Cardiac muscle cell (in vitro differentiated cells and primary cell): ENCODE measurements at places on chromosomes 16 and 17. TPM values are rescaled to one million over a fixed set of nuclear protein-coding genes. Genes with fewer than 3 reads are reported as not detected.

The NPIPA2 gene
- total RNA-seq = 1.3 and 2.1 TPM in 2 replicates

- no peak for DNase-seq
Measured at GRCh38 chr16:8806272-8806983, 8.8 kb downstream of the PMM2 start.

DNA sequence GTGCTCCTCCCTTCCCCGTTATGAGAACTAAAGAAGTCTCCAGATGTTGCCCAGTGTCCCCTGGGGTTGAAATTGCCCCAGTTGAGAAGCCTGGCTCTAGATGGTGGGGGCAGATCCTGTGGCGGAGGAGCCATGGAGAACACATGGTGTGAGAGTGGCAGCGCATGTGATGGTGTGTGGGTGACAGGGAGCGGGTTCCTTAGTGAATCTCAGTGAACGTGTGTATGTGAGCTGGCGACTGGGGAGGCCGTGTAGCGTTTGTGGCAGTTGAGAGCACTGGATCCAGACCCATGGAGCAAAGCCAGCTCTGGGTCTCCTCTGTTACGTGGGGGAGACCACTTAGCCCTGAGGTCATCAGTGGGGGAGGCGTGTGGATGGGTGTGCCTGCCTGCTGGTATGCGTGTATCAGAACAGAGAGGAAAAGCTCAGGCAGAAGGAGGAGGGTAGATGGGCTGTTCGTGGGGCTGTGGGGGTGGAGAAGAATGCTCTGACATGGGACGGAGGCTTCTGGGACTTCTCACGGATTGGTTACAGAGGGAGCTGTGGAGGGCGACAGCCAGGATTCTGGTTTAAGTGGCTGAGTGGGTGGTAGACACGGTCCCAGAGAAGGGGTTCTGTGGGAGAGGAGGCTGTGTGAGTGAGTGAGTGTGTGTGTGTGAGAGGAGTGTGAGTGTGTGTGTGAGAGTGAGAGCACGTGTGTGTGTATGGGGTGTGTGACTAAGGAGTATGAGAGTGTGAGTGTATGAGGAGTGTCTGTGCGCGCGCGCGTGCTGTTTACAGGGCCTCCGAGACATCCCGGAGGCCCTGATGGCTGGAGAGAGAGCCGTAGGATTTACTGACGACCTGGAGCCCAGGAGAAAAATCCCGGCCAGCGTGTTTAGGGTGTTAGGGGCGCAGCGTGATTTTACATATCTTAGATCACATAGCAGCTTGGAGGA lies 193.8 kb downstream of the SNX29 start:
- no peak for DNase-seq

The TRPV3 gene
- 1.8 and 2.0 TPM in 2 replicates for total RNA-seq

DNA sequence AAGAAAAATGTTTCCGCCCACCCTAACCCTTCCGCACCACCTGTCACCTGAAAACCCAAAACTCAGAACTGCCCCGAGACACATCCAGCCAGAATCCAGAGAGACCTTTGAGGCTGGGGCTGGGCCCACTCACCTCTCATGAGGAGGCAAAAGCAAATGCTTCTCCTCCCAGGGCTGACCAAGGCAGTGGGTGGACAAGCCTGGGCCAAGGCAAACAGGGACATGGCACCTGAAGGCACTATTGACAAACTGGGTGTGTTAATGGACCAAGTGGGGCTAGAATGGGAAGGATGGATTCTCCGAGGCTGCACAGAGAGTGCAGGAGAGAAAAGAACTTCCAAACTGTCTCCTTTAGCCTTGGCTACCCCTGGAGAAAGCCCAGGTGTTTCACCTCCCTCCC lies 54.4 kb downstream of the SOX9 start:
- no peak for DNase-seq

DNA sequence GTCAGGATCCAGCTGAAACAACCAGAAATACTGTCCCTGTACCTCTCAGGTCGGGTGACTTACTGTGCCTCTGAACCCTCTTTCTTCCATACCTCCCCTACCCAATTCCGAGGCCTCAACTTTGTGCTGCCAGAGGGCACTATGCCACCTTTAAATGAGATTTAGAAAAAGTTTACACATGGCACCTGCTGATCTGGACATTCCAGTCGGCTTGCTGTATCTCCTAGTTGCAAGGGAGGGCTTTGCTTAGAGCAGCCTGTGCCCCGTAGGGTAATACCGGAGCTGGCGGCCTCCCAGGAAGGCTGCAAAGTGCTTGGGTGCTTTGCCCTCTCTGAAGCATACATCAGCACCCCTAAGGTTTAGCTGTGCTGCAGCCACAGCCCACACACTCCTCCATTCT lies 306.0 kb upstream of the RBFOX1 start:
- DNase-seq = no peak

The TMC5 gene
- 0.21 TPM in 1 of 2 replicates, not detected in the other for total RNA-seq

DNA sequence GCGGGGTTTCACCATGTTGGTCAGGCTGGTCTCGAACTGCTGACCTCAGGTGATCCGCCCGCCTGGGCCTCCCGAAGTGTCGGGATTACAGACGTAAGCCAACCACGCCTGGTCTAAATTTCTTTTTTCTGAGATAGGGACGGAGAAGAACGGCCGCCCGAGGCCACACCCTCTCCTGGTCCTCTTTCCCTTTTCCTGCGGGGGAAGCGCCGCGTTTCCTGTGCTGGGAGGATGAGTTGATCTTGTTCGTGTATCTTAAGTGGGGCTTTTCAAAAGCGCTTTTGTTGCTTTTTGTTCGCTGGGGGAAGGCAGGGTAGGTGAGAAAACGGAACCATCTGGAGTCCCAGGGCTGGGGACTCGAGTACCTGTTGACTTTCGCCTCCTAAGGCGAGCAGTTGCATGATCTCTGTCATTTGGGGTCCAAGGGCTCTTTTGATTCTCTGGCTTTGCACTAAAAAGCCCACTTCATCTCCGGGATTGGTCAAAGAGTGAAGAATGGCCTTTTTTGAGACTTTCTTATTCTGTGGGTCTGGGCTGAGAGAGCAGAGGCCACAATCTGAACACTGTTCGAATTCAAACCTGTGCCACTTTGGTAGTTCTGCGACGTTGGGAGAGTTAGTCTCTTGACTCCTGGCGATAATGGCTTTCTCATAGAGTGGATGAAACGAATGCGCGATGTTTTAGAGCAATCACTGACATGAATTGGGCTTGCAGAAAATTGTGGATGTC lies 1.3 kb downstream of the FUS start:
- DNase-seq = no peak

DNA sequence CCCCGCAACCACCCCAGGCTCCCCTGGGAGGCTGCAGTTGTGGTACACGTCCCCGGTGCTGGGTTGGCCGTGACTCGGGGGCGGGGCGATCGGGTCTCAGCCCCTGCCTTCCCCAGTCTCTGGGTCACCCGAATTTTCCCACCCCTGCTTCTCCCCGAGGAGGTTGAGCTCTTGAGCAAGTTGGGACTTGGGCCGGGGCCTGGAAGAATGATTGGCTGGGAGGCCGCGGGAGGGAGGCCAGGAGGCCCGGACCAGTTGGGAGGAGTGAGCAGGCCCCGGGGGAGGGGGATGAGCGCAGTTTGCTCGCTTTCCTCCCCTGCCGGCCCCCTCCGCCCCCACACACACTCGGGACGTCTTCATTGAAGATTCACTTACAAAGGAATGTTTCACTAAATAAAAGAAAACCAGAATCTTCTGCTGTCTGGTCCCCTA lies 4.5 kb upstream of the HEXIM1 start:
- no peak for DNase-seq

GRCh38 chr16:67879936-67880335 lies 4.7 kb upstream of the NRN1L start:
- DNase-seq = no peak
